NCI-H1694 treated with DMSO at 0.1 percent for 48 hours (cell line): ENCODE measurements at places on chromosomes 7 and 10.

- no peak for DNase-seq
Measured at GRCh38 chr7:157834501-157835163, 497.8 kb downstream of the DNAJB6 start.

DNA sequence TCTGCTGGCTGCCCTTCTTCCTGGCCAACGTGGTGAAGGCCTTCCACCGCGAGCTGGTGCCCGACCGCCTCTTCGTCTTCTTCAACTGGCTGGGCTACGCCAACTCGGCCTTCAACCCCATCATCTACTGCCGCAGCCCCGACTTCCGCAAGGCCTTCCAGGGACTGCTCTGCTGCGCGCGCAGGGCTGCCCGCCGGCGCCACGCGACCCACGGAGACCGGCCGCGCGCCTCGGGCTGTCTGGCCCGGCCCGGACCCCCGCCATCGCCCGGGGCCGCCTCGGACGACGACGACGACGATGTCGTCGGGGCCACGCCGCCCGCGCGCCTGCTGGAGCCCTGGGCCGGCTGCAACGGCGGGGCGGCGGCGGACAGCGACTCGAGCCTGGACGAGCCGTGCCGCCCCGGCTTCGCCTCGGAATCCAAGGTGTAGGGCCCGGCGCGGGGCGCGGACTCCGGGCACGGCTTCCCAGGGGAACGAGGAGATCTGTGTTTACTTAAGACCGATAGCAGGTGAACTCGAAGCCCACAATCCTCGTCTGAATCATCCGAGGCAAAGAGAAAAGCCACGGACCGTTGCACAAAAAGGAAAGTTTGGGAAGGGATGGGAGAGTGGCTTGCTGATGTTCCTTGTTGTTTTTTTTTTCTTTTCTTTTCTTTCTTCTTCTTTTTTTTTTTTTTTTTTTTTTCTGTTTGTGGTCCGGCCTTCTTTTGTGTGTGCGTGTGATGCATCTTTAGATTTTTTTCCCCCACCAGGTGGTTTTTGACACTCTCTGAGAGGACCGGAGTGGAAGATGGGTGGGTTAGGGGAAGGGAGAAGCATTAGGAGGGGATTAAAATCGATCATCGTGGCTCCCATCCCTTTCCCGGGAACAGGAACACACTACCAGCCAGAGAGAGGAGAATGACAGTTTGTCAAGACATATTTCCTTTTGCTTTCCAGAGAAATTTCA lies 1.7 kb downstream of the ADRB1 start:
- no peak for DNase-seq

- no peak for DNase-seq
Measured at GRCh38 chr7:49327155-49327554, 402.8 kb downstream of the CDC14C start.

DNA sequence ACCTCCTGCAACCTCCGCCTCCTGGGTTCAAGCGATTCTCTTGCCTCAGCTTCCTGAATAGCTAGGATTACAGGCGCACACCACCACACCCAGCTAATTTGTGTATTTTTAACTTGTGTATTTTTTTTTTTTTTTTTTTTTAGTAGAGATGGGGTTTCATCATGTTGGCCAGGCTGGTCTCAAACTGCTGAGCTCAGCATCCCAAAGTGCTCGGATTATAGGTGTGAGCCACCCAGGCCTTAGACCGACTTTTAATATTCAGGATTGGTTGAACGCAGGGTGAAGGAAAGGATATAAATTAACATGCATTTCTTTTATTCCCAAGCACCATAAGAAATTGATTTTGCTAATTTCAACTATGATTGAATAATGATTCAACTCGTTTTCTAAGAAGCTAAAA lies 798.6 kb downstream of the GATA3 start:
- DNase-seq: no peak

GRCh38 chr7:151008143-151008510 lies 16.2 kb downstream of the ATG9B start:
- no peak for DNase-seq

- no peak for DNase-seq
Measured at GRCh38 chr7:132134814-132135445, 441.3 kb downstream of the PLXNA4 start.

DNA sequence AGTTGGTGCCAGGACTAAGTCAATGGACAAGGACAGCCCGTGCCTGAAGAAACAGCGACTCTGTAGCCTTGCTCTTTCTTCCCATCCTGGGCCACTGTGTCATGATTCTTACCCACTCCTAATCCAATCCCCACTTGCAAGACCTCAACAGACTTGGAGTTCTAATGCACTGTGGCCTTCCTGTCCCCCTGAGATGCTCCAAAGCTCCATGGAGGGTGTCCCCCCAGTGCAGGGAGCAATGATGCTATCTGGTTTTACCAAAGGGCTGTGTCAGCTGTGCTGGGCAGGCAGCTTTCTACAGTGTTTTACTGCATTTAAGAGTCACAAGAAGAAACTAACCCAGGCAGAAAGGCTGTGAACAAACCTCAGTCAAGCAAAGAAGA lies 108.1 kb downstream of the PRKAG2 start:
- no peak for DNase-seq

DNA sequence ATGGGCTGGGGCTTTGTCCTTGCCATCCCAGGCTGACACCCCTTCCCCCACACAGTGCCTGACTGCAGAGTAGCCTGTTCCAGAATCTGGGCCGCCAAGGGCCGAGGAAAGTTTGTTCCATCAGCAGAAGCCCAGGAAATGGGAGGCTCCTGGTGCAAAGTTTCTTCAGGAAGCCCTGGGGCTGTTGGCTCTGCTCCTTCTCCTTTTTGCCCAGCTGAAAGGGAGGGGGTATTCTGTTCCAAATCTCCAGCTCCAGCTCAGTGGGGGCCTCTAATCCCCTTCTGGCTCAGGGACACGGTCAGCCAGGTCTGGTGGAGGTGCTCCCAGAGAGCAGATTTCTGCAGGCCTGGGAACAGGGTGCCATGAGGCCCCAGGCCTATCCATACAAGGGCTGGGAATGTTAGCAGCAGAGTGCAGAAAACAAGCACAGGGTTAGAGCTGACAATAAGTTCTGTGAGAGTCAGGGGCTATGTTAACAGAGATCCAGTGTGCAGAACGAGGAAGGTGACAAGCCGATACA lies 399.5 kb downstream of the RPS24 start:
- no peak for DNase-seq
